ENCODE measurements at places on chromosomes 4 and X.

DNA sequence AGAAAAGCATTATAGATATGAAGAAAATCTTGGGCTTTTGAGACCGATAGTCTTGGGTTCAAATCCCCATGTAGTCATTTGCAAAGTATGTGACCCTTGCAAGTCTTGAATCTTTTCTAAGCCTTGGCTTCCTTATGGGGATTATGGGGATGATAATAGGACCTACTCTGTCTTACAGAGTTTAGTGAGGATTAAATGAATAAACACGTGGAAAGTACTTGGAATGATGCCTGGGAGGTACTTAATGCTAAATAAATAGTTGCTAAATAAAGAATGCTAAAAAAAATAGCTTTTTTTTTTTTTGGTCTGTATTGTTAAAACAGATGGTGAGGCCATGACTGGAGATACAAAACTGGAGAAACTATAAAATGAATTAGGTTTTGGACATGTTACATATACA, 292.7 kb downstream of the GPAT3 start:
- no peak for DNase-seq

DNA sequence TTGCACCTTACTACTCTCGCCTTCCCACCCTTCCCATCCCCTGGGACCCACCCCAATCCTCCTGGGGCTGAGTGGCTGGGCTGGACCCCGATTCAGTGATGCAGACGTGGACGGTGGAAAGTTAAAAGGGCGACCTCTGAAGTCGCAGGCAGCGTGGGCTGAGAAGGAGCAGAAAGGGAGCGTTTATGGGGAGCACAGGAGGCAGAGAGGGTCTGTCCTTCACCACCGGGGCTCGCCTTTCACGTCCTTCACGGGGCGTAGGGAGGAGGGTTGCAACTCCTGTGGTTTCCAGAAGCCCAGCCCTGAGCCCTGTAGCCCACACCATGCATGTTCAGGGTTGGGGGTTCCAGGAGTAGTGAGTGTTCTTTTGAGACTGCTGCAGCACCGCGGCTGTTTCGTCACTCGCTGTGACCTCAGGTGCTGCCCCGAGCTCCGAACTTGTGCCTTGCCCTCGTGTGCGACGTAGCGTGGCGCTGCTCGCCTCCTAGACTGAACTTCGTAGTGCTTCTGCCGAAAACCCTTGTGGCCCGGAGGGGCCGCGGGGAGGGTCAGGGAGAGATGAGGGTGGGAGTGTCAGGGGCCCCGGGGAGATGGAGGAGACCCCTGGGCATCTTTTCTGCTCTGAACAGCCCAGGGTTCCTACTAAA, 1.6 kb downstream of the NHS start:
- no peak for DNase-seq

DNA sequence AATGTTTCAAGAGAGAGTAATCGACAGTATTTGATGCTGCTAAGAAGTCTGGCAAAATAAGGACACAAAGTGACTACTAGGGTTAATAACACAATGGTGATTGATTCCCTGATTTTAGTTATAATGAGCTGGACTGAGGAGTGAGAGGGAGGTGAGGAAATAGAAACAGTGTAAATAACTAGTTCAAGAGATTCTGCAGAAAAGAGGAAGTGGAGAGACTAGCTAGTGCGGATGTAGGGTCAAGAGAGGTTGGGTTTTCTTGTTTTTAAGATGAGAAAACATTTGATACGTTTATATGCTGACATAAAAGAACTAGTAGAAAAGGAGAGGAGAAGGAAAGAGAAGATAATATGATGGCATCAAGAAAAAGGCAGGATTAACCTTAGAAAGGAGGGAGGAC, 12.2 kb upstream of the TRPC5 start:
- no peak for DNase-seq

GRCh38 chrX:110951472-110952269, 144.3 kb upstream of the PAK3 start:
- no peak for DNase-seq

DNA sequence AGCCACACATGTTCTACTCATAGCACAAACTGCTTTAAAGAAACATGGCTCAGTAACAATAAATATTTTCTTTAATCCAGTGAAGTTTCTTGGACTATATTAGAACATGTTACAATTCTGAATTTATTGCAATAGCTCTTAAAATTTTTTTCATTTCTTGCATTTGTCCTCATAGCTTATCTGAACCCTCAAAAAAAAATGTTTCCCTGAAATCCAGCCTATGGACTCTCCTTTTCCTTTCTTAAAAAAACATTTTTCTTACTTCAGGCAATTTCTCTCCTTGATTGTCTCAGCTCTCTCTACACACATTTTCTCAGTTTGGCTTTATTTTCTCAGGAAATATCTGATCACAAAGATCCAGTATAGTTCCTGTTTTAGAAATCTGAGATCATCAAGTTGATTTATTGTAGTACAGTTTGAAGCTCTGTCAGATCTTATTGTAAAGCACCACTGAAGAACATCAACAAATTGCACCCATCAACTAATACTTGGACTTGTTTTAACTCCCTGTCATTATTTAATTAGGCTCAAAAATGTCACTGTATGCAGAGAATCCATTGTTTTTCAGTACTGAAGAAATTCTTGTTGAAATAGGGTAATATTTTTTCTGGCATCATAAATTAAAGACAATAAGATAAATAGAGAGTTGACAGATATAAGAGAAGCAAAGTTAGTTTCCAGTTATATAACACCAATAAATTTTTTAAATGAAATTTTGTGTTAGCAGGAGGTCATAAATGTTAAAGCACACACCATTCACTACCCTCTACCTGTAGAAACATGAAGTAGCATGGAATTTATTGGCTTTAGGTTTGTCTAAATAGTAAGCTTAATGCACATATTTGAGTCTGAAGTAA, 317.7 kb downstream of the ARHGAP24 start:
- no peak for DNase-seq

- DNase-seq, result no peak
These were observed 166.7 kb upstream of the MAB21L2 start for GRCh38 chr4:150415213-150415612.

All from skeletal muscle cell (primary cell).